ENCODE measurements at places on chromosomes 7 and 10.

- DNase-seq, result no peak
Measured at GRCh38 chr10:77925410-77925794, 1.2 kb downstream of the DLG5 start.

GRCh38 chr7:20194343-20194995, 22.7 kb downstream of the MACC1 start:
- DNase-seq, result no peak

GRCh38 chr10:84375011-84375410, 46.6 kb downstream of the CCSER2 start:
- peak; percentile 3 for DNase-seq

GRCh38 chr7:30405179-30405578, 73.4 kb downstream of the NOD1 start:
- no peak for DNase-seq

GRCh38 chr7:100563809-100564400, 9.8 kb downstream of the SAP25 start:
- peak; percentile 68 for DNase-seq

GRCh38 chr10:60654813-60655464, 123.3 kb upstream of the CDK1 start:
- DNase-seq, result no peak

DNA sequence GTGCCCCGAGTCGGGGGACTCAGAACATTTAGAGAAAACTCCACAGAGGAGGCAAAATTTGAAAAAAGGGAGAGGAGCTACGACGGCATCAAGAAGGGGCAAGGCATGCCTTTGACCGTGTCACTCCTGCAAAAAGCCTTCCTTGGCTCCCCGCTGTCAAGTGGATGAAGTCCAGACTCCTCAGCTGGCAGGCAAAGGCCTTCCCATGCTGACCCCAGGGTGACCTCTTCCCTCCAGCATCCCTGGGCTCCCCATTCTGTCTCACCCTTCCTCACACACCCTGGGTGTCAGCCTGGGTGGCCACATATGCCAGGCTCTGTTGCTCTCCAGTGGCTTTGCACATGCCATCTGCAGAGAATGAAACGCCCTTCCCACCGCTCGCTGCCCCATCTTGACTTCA, 88.4 kb upstream of the ZMIZ1 start:
- DNase-seq, result no peak

- no peak for DNase-seq
Measured at GRCh38 chr10:7297094-7297493, 113.7 kb downstream of the SFMBT2 start.

DNA sequence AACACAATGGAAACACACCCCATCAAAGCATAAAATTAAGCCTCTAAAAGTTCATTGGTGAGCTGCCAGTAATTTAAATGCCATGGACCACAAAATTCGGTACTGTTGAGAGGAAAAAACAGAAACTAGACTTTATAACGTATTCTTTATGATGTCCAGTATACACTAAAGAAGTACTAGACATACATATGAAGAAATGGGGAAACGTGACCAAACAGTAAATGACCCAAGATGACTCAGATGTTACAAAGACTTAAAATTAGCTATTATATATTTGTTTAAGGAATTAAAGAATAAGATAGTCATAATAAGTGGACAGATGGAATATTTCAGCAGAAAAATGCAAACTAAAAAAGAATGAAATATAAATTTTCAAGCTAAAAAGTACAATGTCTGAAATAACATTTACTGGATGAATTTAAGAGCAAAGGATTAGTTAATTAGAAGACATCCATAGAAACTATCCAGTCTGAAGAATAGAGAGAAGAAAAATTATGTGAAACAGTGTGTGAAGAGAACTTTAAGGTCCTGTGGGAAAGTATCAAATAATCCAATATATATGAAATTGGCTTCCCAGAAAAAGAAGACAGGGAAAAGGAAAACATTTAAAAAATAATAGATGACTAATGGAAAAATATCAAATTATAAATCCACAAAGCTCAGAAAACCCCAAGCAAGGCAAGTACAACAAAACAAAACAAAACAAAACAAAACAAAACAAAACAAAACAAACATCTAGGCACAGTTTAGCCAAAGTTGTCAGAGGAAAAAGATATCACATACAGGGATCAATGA, 69.4 kb downstream of the SAMD9 start:
- no peak for DNase-seq

- DNase-seq, result no peak
Measured at GRCh38 chr7:36896418-36896817, 172.1 kb upstream of the AOAH start.

GRCh38 chr7:131326576-131326975, 1.1 kb upstream of the MKLN1 start:
- no peak for DNase-seq

DNA sequence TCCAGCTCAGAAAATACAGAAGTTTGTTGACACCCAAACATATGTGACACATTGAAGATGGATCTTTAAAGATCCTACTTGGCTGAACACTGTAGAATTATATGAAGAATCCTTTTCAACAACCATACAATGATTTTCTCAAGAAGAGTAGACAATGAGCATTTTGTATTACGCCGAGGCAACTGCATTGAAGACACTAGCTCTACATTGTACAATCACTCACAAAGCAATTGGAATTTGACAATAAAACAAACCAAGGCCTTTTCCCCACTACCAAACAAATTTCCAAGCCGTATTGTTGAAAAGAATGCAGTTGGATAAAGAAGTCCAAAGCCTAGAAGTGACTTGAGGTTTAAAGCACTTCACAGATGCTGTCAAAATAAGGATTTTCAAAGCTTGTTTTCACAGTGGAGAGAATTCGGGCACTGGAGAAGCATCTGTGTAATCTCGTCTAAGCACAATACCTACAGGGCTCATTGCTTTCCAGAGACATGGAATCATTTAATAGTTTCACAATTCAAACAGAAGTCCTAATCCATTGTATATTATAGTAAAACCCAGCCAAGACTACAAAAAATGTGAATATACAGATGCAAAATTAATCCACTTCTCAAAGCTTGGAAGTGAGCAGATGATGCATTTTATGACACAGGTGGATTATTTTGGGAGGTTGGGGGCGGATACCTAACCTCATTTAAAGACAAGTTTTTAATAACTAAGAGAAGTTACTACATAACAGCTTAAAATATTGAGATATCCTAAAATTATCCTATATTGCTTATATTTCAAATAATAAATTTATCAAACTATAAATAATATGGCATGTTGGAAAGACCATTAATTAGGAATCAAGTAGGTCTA, 78.6 kb downstream of the SORCS1 start:
- no peak for DNase-seq

DNA sequence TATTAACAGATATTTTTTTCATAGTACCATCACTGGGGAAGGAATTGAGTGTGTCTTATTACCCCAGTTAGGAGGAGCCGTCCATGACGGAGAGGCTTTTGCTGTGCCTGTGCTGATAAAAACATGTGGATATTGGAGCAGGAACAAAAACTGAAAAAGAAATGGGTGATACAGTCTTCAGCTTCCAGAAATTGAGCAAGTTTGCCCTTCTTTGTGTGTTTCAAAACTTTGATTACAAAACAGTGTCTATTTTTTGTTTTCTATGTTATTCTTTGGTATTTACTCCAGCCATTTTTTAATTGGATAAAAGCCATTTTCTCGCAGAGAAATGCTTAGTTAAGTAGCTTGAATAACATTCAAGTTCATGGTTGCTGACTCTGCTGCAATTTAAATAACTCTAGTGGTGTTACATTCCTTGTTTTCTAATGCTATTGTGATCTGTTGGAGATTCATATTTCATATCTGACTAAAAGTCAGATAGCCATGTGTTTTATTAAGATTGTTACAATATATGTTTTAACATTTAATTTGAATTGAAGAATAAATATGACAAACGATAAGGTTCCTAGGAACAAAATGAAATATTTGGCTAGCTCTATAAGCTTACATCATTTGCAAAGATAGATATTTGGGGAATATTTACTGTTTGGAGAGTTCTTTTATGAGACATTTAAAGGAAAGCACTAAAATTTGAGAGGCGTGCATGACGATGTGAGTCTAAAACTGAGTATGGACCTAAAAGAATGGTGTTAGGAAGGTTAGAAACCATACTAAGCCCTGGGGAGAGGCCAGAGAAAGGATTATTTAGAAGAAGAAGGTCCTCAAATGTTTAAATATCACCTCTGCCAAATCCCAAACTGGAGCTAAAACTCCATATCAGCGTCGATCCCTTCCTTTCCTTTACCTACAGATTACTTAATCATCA, 747.3 kb upstream of the CELF2 start:
- no peak for DNase-seq

DNA sequence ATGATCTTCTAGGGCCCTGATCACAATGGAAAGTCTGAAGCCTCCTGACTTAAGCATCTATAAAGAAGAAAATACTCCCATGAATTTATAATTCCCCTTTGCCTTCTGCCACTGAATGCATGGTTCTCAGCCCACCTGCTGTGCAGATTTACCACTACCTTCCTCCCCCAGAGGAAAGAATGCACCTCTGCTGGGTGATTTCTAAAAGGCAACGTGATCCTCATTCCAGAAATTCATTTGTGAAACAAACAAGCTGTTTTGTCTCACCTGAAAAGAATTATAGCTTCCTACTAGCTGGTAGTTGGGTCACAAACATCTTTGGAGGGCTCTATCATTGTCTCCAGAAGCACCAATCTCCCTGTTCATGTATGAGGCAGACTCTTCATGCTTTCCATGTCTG, 320.2 kb downstream of the CDC14C start:
- DNase-seq, result no peak

DNA sequence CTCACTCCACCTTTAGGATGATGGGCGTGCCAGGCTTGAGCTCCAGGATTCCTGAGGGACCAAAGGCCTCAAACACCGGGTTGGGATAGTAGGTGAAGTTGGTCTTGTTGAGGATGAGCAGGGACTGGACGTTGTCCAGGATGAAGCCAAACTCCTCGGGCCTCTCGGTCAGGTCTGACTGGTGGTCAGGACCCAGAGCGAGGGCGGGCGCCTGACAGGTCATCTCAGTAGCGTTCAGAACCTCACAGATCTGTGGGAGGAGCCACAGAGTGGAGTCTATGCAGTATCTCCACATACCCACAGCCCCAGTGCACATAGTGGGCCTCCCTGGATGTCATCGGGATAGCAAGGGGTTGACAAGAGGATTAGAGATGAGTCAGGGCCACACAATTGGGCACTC, 394.9 kb downstream of the PLXNA4 start:
- no peak for DNase-seq

- DNase-seq, result no peak
Measured at GRCh38 chr10:72105710-72106109, 17.4 kb upstream of the SPOCK2 start.

- DNase-seq, result no peak
Measured at GRCh38 chr7:150346922-150347321, 5.5 kb upstream of the RARRES2 start.

- no peak for DNase-seq
Measured at GRCh38 chr7:5690931-5691473, 90.5 kb downstream of the RNF216 start.

DNA sequence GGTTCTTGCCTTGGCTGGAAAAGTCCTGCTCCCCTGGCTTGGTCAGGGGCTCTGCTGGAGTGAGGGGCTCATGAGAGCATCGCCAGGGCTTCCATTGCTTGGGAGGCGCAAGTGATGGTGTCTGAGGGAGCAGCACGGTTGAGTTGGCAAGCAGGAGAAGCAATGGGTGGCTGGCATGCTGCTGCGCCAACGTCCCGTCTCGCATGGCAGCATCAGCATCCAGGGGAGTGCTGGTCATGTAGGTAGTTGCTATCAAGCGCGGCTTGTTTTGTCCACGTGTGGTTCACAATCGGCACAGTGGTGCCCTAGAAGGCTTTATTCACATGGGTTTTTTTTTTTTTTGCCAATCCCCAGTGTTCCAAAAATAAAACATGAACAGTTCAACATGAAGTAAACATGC, 3.8 kb downstream of the PYROXD2 start:
- no peak for DNase-seq

DNA sequence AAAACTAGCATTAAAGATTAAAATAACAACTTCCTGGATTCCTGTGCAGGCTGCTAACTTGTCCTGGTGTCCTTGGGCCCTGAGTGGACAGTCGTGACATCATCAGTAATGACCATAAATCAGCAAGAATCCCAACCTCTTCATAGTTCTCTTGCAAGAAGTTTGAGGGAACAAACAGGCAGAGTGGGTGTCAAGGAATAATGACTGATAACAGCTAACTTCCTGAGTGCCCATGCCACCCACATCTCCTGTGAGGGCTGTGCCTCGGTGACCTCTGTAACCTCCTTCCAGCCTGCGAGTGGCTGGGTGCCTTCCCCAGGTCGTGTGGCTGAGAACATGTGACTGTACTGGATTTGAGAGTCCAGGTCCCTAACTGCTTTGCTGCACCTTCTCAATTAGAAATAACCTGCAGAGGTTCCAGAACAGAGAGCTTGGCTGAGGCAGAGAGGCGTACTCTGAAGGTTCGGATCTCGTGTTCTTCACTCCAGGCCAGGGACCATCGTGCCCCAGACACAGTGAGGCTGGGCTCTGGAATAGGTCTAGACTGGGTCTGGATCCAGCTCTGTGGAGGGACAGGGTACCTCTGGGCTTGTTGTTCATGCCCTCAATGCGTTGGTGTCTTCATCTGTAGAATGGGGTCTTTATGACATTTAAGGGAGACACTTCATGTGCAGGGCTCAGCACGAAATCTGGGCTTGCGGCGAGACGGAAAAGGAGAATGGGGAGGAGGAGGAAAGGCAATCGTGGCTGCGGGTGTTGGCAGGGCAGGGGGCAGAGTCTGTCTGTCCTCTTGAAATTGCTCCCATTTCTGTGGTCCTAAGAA, 313.1 kb upstream of the ZNF32 start:
- DNase-seq, result no peak

DNA sequence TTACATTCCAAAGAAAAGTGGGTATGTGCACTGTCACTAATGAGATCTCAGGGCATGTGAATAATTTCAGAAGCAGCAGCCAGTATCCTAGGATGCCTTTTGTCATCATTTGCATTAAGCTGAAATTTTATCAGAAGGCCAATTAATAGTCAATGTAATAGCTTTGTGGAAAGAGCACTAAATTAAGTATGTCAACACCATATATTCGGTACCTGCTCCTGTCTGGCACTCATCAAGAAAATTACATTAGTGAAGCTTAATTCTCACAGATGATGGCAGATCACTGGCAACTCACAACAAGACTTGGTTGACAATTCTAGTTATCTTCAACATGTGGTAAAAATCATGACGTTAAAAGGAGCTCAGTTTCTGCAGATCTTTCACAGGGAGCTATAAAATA, 271.4 kb downstream of the PARD3 start:
- DNase-seq, result no peak

GRCh38 chr10:91198781-91199180, 21.7 kb upstream of the PCGF5 start:
- no peak for DNase-seq

Data from stimulated activated CD4-positive, alpha-beta T cell treated with anti-CD3 and anti-CD28 coated beads, TNF-alpha, amount 100 ng/mL, for 1 hour (primary cell).